Stimulated activated naive CD4-positive, alpha-beta T cell treated with Interleukin-2 at 50 U/mL for 16 hours (primary cell): ENCODE measurements at places on chromosomes 3 and 15.

GRCh38 chr3:160378331-160379109, 20.5 kb downstream of the IFT80 start:
- DNase-seq: no peak

GRCh38 chr15:31957581-31957980, 72.7 kb upstream of the CHRNA7 start:
- no peak for DNase-seq

DNA sequence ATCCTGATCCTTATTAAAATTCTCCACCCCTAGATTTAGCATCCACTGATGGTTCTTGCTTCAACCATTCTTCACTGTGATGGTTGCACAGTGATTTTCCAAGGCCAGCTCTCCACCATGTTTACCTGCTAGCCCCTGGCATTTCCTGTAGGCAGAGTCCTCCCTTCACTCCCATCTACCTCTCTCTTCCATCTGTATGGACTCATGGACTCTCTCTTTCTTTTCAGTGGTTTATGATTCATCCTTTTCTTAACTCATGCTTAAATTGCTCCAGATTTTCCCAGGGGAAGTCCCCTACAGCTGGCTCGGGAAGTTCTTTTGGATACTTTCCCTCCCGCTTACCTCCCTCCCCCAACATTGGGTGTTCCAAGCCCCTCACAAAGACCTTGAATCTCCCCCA, 18.7 kb downstream of the TGM4 start:
- no peak for DNase-seq

GRCh38 chr15:66462627-66463026, 34.9 kb downstream of the SNAPC5 start:
- DNase-seq: no peak

DNA sequence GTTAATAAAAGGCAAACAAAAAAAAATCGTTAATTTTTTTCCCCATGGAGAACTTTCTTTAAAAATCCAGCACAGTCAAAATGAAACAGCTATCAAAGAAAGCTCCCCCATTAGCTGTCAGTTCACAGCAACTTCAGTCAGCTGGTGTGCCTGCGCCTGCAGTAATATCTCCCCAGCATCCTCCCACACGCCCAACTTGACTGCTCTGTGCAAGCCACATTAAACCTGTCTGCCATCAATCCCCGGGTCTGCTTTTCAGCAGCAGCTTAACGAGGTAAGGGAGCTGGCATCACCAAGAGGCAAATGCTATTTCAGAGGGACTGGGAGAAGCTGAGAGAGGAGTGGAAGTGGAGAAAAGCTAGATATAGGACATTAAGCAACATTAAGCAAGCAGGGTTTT, 337.5 kb downstream of the GAP43 start:
- no peak for DNase-seq

- DNase-seq: no peak
These were observed 14.3 kb upstream of the RHO start for GRCh38 chr3:129514110-129514509.
